Fibroblast of skin of abdomen (primary cell): ENCODE measurements at places on chromosomes 1 and 21.

DNA sequence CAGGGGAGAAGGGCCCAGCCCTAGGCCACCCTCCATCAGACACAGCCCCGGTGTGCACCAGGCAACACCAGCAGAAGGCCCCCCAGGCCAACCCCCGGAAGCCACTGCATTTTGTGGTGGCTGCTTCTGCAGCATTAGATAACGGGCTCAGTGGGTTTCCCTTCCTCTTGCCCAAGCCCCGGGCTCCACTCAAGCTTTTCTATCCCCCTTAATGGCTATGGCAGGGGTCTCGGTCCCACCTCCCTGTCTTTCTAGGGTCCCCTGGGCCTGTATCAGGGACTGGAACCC, 18.9 kb downstream of the C1orf174 start:
- no peak for DNase-seq

DNA sequence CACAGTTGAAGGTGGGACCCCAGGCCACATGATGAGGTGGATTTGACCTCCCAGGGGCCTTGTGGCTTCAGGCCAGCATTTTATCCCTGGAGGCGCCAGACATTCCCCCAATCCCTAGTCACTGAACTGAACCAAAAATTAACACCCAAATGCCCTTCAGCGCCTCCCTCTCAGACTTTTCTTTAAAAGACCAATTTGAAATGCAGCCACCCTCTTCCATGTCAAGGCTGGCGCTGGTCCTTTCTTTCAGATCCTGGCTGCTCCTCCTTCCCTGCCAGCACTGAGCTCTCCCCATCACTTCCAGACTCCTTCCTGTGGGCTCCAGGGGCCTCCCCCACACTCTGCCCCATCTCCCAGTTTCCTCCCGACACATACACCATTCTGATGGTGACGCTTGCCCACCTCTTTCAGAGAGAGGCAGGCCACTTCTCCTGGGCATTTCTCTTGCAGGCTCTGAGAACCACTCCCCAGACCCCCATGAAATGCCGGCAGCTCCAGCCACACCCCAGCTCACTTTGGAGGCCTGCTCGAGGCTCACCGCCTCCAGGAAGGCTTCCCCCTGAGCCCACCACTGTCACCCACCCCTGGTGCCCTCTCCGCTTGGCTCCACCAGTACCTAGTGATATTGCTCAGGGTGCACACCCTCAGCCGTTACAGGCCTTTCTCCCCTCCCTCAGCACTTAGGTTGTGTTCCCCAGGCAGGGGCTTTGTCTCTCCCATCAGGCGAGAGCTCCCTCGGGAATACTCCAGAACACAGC, 27.0 kb downstream of the NAV1 start:
- DNase-seq, result no peak

DNA sequence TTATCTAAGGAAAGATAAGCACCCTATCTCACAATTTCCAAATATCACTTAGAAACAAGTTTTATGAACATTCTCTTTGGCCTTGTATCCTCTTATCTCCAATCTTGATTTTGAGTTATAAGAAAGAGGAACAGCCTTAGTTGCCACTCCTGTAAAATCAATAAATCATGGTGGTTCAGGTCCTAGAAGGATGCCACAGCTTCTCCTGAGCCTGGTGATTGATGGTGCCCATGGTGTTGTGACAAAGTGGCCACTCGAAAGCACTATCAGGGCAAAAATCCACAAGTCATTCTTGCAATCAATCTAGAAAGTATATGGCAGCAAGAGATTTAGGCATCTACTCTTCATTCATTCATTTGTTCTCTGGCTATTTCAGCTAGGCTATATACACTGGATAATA, 27.8 kb downstream of the GBP6 start:
- no peak for DNase-seq

- DNase-seq, result no peak
These were observed 148.9 kb upstream of the IRF2BP2 start for GRCh38 chr1:234758851-234759250.

DNA sequence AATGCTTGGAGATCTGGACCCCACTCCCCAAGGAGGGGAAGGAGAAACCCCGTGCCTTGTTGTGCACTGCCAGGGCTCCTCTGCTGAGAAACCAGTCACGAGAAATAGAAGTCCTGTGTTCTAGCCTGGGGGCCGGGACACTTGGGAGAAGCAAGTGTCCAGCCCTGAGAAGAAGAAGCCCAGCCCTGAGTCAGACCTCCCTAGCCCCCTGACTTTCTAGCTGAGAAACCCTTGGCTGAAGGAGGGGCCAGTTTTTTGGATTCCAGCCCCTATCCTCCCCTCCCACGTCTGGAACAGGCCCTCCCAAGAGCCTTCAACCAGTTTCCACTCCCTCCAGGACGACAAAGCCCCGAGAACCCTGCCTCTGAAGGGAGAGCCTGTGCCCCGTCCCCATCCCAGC, 100.5 kb downstream of the NAV1 start:
- DNase-seq, result no peak

DNA sequence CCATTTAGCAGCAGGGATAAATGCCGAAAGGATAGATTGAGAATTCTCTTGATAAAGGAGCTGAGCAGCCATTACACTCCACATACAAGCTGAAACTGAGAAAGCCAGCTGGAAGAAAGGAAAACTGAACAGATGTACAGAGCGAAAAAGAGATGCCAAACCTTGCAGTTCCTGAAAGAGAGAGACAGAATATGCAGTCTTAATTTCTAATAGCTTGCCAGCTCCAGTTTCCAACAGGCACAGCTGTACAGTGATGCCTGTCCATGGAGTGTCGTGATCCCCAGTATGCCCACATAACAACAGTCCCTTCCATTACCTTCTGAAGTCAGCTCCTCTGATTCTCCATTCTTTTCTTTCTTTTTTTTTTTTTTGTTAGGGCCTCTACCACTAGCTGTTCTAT, 22.7 kb downstream of the ABL2 start:
- no peak for DNase-seq

GRCh38 chr1:181482521-181483284, 614 bp upstream of the CACNA1E start:
- peak; percentile 1 for DNase-seq

GRCh38 chr1:15128520-15129313, 24.8 kb upstream of the TMEM51 start:
- peak; percentile 65 for DNase-seq

DNA sequence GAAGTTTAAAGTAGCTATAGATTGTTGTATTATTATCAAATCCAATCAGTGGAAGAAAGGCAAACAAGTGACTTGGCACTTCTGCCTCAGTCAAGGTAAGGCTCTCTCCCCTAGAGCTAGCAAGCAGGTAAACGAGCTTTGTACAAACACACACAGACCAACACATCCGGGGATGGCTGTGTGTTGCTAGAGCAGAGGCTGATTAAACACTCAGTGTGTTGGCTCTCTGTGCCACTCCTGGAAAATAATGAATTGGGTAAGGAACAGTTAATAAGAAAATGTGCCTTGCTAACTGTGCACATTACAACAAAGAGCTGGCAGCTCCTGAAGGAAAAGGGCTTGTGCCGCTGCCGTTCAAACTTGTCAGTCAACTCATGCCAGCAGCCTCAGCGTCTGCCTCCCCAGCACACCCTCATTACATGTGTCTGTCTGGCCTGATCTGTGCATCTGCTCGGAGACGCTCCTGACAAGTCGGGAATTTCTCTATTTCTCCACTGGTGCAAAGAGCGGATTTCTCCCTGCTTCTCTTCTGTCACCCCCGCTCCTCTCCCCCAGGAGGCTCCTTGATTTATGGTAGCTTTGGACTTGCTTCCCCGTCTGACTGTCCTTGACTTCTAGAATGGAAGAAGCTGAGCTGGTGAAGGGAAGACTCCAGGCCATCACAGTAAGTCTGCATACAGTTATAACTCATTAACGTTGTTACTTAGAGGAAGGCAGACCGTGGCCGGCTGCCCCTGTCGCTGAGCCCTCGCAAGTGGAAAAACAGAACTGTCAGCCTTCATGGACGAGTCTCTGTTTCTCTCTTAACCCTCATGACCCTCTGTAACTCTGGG, at the start of gene PALMD:
Gene PALMD, plus strand, starts transcription at position 415 of the 833 bp plus-strand sequence. Its CDS starts 205 bp downstream, at position 620.
- peak; percentile 37 for DNase-seq

DNA sequence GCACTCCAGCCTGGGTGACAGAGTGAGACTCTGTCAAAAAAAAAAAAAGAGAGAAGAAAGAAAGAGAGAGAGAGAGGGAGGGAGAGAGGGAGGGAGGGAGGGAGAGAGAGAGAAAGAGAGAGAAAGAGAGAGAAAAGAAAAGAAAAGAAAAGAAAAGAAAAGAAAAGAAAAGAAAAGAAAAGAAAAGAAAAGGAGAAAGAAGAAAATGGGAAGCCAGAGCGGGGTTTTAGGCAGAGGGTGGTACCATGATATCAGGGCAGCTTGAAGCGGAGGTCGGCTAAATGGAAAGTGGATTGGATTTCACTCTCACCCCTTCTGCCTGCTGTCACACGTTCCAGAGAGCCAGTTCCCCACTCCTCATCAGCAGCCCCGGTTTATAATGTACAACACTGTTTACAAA, 1.9 kb downstream of the TMCO4 start:
- DNase-seq, result no peak

- DNase-seq, result no peak
These were observed 160.2 kb downstream of the PSMG1 start for GRCh38 chr21:39022863-39023693.

- no peak for DNase-seq
These were observed 856 bp downstream of the AVPR1B start for GRCh38 chr1:206116191-206116872.
